ENCODE measurements at places on chromosomes 2 and 18. TPM values are rescaled to one million over a fixed set of nuclear protein-coding genes. Genes with fewer than 3 reads are reported as not detected.

GRCh38 chr2:160918258-160918657 is 242.0 kb upstream of the TANK start:
- no peak overlapping the region for H3K4me3 ChIP-seq
- no peak for DNase-seq
- no peaks in the 10 kb centered on the region for H3K27me3 ChIP-seq
- H3K36me3 ChIP-seq: no peaks in the 10 kb centered on the region

Gene AFF3
- 1.3 TPM for total RNA-seq

DNA sequence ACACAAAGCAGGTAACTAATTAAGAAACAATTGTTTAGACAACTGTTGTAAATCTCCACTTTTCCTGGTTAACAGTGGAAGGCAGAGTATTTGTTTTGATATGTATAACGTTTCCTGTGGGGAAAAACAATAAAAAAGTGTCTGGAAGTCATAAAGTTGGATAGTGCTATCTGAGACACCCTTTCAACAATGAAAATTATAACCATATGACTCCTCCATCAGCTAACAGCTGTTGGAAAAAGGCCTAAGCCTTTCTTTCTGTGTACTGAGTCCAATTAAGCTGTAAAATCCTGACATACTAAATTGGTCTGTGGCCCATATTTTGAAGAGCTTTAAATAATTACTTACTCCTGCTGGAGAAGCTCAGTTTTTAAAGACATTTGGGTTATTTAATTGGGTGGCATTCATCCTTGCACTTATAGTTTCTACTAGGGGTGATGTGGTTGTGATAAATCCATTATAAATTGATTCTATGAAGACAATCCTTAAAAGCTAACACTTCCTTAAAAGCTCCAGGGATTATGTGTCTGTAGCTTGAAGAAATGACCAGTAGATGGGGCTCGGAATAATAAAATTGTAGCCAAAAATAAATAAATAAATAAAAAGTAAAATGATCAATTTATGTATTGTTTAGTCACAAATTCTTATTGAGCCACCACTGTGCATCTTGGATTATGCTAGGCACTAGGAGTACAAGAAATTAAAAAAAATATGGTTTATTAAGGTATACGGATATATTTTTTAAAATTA is 698.1 kb upstream of the NXPH2 start:
- no peak for DNase-seq
- no peaks in the 10 kb centered on the region for H3K4me1 ChIP-seq
- no peaks in the 10 kb centered on the region for H3K27me3 ChIP-seq
- H3K4me3 ChIP-seq: no peak overlapping the region
- no peak overlapping the region for H3K27ac ChIP-seq

Gene CTAGE1
- total RNA-seq: not detected

GRCh38 chr2:71787476-71788185 is 334.3 kb downstream of the DYSF start:
- no peak for DNase-seq
- H3K27me3 ChIP-seq: no peaks in the 10 kb centered on the region

- H3K36me3 ChIP-seq: no peaks in the 10 kb centered on the region
- no peaks in the 10 kb centered on the region for H3K27me3 ChIP-seq
- DNase-seq: no peak
- no peaks in the 10 kb centered on the region for H3K4me1 ChIP-seq
- no peak overlapping the region for H3K4me3 ChIP-seq
- no peak overlapping the region for H3K27ac ChIP-seq
Observed at GRCh38 chr2:128867936-128868636, 549.4 kb upstream of the HS6ST1 start.

DNA sequence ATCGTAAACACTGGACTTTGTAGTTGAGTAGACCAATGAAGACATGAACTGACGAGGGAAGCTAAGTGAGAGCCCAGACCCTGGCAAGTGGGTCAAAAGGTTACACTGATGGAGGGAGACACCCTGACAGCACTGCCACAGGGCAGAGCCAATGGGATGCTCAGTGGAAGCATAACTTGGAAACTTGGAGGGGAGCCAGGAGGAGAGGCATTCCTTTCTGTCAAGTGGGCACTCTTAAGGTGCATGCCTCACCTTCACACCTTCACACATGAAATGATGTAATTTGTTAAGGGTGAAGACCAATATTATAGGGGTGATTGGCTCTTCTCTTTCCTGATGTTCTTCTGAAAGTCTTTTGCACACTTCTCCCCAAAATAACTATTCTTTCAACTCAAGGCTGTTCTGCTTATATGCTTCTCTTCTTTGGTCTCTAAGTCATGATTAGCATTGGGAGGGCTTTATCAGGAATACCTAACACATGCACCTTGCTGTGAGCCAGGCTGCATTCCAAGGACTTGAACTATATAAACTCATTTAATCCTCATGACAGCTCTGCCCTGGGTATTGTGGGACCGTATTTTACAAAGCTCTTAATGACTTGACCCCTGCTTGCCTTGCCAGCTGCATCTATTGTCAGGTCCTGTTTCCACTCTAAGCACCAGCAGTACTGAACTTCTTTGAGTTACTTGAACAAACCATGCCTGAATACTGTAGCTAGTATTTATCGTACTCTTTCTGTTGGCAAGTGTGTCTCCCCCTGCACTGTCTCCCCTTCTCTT is 19.0 kb downstream of the RPL37A start:
- H3K27me3 ChIP-seq: no peaks in the 10 kb centered on the region
- H3K27ac ChIP-seq: no peak overlapping the region
- DNase-seq: no peak
- H3K4me3 ChIP-seq: no peak overlapping the region

GRCh38 chr2:196431076-196431475 is 208.4 kb upstream of the CCDC150 start:
- H3K4me3 ChIP-seq: no peak overlapping the region
- no peak for DNase-seq
- no peaks in the 10 kb centered on the region for H3K4me1 ChIP-seq
- no peak overlapping the region for H3K27ac ChIP-seq
- H3K36me3 ChIP-seq: no peaks in the 10 kb centered on the region
- no peaks in the 10 kb centered on the region for H3K27me3 ChIP-seq

- no peaks in the 10 kb centered on the region for H3K27me3 ChIP-seq
- DNase-seq: no peak
- no peak overlapping the region for H3K27ac ChIP-seq
- H3K4me3 ChIP-seq: no peak overlapping the region
Observed at GRCh38 chr2:204205082-204205481, 268.5 kb downstream of the ICOS start.

Gene HOXD3
- not detected for total RNA-seq

Gene KCNJ3
- 0.74 TPM for total RNA-seq
